ENCODE measurements at places on chromosomes 6 and 20.

DNA sequence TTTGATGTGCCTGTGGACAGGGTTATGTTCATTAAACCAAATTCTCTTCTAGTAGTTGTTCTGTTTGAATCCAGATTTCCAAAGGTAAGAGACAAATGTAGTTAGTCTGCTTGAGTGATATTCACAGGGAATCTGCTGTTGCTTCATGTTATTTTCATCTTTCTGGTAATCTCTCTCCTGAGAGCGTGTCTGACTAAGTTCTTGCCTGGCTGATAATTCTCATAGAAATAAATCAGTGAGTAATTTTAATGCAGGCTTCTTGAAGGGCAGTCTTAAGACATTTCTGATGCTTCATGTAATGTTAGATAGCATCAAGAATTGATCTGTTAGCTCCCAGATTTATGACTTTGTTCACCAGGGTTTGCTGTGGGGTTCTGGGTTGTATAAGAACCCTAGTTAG, 54.2 kb downstream of the CTNNBL1 start:
- DNase-seq, result no peak

DNA sequence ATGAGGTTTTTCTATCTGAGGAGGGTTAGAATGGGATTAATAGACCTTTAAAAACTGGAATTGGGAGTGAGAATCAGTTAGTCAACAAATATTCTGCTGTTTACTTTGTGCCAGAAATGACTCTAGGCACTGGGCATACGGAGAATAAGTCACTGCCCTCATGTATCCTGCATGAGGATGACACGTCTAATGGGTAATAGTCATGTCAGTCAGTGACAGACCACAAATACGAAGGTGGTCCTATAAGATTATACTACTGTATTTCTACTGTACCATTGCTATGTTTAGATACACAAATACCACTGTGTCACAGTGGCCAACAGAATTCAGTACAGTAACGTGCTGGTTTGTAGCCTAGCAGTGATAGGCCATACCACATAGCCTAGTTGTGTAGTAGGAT, 30.7 kb downstream of the ZFAND3 start:
- no peak for DNase-seq

DNA sequence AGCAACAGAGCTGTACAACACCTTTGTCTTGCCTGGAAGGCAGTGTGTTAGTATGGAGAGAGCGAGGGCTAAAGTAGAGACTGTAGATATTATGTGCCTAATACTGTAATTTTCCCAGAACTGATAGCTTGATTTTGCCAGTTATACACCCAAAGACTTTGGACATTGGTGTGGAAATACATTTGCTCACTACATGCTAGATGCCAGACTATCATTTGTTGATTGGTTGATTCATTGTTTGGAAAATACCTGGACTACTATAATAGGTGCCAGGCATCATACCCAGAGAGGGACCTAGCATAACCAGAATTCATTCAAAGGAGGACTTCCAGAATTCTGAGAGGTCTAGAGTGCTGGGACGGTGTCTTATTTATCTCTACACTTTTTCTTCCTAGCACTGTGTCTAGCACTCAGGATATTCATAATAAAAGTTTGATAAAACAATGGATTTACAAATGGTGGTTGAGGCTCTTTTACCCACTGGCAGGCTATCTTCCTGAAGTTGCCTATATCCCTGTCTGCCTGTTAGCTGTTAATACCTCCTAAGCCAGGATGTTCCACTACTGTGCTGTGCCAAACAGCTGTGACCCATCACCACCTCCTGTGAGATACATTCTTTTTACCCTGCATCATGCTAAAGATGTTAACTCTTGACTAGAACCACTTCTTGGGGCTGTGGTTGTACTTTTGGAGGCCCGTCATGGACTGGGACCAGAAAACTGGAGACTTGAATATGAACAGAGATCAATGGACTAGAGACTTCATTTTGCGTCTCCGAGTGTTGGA, 72.2 kb upstream of the FUCA2 start:
- peak; percentile 83 for DNase-seq

GRCh38 chr6:158722176-158722729, 72.4 kb downstream of the SYTL3 start:
- no peak for DNase-seq

GRCh38 chr20:1636621-1637020, 16.8 kb upstream of the SIRPB1 start:
- DNase-seq, result no peak

DNA sequence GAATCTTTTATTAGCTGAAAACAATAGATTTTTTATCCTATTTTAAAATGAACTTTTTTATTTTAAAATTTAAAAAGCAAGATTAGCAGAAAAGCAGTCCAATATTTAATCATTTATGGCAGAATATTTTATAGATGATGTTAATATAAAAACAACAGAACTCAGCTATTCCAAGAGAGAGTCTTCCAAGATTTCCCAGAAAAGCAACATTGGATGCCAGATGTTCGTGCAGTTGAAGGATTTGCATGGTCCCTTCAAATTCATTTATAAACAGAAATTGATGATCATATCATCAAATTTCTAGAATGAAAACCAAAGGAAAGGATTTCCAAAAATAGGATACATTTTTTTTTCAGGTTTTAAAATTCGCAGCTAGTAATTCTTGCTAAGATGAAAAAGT, 25.4 kb upstream of the CNKSR3 start:
- DNase-seq, result peak; percentile 85

- DNase-seq, result peak; percentile 91
Measured at GRCh38 chr6:73980096-73980495, 284.1 kb downstream of the CD109 start.

- no peak for DNase-seq
Measured at GRCh38 chr6:6751619-6752023, 163.1 kb downstream of the LY86 start.

DNA sequence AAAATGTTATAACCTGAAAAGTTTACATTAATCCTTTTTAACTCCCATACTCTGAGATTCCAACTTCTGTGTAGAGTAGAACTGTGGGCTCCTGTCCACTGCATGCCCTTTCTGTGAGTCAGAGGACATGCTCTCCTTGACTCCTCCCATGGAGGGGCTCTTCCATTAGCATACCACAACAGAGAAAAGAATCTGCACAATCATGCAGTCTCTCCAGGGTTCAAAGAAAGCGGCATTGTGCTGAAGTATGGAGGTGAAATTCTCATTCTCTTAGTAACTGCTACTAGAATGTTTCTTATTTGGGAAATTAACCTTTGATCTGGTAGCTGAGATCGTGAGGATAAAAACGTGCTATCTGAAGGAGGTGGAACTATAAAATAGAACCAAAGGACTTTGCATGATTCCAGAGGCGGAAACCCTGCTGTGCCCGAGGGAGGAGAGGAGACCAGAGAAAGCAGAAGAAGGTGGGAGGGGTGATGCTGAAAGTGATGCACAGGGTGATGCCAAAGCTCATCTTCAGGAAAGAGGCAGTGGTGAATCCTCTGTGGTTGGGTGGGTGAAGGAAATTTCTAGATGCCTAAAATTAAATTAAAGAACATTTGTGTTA, 202.2 kb upstream of the PCSK2 start:
- DNase-seq, result no peak

GRCh38 chr6:105193647-105194046, 13.8 kb upstream of the POPDC3 start:
- peak; percentile 18 for DNase-seq

DNA sequence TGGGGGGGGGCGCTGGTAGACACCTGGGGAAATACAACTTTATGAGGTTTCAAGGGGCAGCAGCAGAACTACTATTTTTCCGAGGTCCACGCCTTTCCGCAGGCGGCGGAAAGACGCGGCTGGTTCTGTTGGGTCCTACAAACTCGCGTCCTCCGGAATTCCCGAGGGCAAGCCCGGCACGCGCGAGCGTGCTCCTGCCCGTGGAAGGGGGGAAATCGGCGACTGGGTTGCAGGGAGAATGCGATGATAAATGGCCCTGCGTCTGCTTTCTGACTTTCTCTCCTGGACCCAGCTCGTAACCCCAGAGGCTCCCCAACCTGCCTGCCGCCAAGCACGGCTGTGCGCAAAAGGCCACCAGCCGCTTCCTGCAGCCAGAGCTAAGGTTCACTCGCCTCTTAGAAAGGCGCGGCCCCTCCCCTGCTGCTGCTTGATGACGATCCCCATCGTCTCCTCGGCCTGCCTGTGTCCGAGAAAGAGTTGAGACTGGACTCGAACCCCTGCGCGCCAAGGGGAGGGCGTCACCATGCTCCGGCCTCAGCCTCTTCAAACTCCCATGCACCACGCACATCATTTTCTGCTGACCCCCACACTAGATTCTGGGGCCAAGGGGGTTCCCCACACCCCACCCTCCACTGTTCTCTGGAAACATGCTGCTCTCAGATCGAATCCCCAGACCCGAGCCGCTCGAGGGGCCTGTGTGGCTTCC, 6.7 kb downstream of the FOXA2 start:
- no peak for DNase-seq

DNA sequence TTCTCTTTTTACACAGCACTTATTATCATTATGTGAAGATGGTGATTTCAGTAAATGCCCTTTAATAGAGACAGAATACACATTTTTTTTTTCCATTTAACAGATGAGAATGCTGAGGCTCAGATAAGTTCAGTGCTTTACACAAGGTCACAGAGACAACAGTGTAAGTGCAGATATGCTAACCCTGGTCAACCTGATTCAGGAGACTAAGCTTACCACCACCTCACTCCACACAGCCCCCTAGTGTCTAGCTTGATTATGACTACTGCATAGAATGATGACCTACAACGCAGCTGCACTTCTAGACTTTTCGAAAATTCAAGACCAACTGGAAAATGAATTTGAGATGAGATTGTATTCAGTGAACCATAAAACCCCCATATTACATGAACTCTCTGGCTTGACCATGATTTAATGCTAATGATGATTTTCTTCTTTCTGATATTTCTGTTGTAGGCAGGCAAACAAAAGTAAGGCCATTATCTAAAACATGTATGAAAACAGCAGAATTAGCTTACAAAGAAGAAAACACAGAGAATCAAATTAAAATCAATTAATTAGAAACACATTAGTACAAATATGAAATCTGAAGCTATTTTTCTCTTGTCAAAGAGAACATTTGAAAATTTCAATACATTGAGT, 212.1 kb upstream of the PHACTR1 start:
- DNase-seq, result no peak

GRCh38 chr20:63223121-63223825, 7.3 kb upstream of the YTHDF1 start:
- DNase-seq, result peak; percentile 4

All from skin of body (tissue), 3 donors.